Glutamatergic neuron (in vitro differentiated cells): ENCODE measurements at places on chromosomes 6 and 20.

DNA sequence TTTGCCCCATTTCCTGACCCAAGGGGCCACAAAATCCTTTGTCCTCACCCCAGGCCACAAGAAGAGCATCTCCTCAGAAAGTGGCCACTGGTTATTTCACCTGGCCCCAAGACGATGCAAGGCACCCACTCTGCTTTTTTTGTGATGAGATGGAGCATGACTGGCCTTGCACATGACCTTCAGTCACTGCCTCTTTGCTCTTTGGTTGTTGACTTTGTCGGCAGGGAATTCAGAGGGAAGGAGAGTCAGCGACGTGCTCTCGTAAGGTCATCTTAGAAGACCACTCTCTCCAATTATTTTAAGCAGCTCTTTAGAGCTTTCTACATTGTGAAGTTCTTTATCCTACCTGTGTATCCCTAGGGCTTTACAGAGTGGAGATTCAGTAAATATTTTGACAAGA lies 306.7 kb downstream of the PLCB1 start:
- no peak for DNase-seq

DNA sequence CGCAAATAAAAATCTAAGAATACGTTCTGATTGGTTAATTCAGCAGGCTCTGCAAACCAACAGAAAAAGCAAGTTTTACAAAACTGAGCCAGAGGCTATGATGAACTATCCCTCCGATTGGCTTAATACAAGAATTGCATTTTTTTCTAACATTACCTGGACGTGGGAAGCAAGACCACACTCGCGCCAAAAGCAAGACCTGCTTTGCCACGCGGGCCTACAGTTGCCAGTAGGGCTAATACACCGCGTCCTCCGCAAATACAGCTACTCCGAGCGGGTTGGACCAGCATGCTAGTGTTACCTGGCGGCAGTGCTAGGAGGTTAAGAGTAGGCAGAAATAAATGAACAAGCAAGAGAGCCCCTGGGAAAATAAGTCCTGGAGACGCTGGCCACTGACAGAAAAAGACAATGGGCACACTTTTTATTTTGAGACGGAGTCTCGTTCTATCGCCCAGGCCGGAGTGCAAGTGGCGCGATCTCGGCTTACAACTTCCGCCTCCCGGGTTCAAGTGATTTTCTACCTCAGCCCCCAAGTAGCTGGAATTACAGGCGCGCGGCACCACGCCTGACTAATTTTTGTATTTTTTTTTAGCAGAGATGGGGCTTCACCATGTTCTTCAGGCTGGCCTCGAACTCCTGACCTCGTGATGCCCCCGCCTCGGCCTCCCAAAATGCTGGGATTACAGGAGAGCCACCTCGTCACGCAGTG lies 131.9 kb upstream of the BTN3A2 start:
- no peak for DNase-seq

DNA sequence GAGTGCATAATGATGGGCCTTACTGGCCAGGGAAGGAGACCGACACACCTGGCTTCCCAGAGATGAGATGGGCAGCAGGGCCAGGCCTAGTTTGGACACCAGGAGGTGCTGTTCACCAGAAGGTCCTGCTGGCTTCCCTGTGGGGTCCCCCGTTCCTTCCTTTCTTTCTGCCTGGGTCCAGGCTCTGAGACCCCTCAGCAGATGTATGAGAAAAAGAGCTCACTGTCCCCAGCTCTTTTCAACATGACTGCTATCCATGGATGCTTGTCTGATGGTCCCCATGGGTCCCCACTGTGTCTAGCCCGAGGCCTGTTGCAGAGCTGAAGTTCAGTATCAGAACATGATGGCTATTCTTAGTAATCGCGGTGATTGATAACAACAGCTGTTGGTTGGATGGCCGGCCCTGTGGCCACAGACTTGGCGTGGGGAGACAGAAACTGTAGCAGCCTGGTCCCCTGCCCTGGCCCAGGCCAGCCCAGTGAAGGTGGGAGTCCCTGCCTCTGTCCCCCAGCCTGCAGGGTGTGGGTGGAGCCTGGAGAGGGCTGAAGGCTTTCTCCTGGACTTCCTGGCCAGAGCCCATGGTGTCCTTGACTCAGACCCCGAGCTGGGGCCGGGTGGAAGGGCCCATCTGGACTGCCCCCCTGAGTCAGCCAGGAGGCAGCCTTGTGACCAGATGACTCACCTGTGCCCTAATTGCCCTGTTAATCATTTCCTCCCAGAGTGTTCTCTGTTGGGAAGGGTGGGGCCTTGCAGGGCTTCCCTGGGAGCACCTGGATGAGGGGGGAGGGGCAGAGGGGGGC lies 9.9 kb upstream of the BAK1 start:
- DNase-seq = peak; percentile 79

DNA sequence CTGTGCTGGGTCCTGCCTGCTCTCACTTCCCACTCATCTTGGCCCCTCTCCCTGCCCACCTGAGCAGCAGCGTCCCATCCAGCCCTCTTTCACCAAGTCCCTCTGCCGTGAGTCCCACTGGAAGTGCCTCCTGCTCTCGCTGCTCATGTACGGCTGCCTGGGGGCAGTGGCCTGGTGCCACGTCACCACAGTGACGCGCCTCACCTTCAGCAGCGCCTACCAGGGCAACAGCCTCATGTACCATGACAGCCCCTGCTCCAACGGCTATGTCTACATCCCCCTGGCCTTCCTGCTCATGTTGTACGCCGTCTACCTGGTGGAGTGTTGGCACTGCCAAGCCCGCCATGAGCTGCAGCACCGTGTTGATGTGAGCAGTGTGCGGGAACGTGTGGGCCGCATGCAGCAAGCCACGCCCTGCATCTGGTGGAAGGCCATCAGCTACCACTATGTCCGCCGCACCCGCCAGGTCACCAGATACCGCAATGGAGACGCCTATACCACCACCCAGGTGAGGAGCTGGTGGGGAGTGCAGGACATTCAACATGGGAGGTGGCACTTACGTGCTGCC lies 2.8 kb downstream of the TMEM151B start:
- DNase-seq = no peak

GRCh38 chr6:146787876-146788508 lies 189.2 kb downstream of the ADGB start:
- DNase-seq = no peak

GRCh38 chr6:39430446-39430845 lies 107.9 kb upstream of the KCNK16 start:
- no peak for DNase-seq

DNA sequence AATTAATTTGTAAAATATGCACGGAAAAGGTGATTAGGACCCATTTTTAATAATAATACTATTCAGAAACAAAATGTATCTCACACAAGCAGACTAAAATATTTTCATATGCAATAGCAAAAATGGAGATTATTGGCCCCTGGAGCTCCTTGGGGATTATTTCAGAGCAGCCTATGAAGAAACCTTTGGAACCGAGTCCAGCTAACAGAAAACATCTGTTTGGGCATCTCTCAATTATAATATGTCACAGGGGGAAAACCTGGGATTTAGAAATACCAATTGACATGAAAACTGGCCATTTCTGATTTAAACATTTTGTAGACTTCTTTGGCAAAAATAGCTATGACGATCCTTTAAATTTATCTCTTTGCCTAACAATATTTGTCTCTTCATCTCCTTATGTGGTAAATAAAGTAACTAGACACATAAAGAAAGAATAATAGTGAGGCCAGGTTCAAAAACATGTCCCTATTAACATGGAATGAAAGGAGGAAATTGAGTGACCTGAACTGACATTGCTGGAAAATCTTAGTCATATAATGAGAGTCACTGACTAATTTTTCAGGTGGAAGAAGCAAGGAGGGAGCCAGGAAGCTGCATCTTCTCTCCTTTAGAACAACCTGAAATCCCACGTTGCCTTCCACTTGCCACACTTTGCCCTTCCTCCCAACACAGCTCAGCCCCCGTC lies 199.0 kb downstream of the SOD2 start:
- DNase-seq = no peak

DNA sequence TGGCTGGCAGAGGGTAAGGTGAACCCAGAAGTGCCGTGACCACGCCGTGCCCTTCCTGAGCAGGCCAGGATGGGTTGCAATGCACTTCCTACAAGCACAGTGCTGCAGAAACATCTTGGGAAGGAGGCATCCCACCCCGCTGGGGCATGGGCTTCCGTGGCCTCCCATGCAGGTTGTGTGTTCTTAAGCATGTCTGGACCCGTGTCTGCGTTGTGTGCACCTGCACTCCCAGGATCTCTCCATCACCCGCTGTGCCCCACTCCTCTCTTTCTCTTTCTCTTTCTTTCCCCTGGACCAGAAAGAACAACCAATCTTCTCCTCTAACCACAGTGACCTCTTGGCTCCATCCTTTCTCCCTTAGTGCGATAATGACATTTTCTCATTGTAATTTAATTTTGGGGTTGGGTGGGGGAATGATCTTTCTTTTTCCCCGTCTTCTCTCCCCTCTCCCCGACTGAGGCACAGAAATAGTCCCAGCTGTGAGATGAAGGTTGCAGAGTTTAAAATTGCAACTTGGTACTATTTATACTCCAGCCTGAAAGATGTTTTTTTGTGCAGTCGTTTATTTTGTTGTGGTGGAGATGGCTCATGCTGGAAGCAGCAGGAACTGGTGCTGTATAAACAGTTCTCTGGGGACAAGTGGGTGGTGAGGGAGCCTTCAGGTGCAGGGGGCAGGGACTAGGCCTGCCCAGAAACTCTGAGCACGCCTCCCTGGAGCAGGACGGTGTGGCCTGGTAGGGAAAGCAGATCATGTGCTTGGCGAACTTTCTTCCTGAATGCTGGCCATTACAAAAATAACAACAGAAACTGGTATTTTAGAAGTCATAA lies 20.5 kb downstream of the BCAS4 start:
- DNase-seq = no peak

GRCh38 chr20:63254232-63254605 lies at the start of gene NKAIN4:
TSS of gene NKAIN4 (minus strand) at chr20:63254463. CDS start at chr20:63254450, 13 bp downstream.
- no peak for DNase-seq

DNA sequence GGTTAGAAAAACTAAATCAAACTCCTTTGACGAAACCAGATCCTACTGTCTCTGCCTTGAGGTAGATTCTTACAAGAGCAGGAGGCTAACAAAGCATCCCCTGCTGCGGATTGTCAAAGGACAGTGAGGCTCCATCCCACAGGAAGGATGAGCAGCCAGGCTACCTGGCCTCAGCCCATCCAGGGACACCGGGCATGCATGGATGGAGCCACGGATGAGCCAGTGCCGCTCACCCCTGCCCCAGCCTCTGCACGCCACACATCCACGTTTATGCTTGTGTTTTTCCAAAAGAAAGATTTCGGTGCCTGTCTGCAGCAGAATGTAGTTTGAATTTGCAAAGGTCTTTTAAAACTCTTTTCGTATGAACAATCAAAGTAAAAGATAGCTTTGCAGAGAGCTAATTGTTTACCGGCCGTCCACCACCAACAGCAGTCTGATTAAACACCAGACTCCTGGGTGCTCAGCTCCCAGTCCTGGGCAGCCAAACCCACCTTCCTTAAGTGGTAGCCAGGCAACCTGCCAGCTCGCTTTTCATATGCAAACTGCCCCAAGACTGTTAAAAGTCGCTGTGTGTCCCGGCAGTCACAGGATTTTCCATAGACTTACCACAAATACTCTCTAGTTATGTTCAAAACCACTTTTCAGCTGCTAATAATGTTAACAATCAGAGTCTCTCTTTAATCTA lies 999 bp downstream of the THBS2 start:
- no peak for DNase-seq

- no peak for DNase-seq
Observed at GRCh38 chr6:71015392-71015791, 58.5 kb upstream of the B3GAT2 start.

DNA sequence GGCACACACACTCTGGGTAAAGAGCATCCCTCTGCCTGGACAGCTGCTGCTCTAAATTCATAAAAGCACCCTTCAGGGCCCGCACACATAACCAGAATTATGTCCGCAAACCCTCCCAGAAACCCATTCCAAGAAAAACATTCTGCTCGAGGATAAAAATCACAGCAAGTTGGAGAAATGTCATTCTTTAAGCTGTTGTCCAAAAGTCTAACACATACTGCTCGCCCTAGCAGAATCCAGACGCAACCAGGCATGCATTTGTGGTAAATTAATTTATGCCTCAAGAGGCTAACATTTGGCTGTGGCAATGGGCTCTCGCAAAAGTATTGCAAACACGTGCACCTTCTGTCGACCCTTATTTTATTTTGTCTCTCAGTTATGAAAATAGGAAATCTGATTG lies 116.1 kb upstream of the INSM1 start:
- no peak for DNase-seq
